ENCODE measurements at places on chromosomes 7 and 10.

DNA sequence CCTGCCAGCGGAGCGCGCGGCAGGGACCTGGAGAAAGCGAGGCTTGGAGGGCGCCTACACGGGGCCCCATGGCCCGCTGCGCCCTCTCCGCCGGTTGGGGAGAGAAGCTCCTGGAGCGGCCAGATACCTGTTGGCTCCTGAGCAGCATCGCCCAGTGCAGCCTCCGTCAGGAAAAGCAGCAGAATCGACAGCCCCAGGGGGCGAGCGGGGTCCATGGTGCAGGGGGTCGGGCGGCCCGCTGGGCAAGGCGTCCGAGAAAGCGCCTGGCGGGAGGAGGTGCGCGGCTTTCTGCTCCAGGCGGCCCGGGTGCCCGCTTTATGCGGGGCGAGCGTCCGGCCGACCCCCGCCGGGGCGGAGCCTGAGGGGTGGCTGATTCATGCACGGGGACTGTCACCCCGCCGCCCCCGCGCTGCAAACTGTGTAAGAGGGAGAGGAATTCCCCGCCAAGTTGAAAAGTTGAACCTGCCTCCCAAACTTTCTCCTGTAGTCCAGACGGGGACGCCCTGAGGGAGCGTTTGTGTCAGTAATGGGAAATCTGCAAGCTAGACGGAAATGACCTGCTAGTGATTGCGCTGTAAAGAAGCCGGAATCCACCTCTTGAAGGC is at the start of gene TFPI2:
TSS of gene TFPI2 (minus strand) at position 290 of the 605 bp plus-strand sequence. CDS start at position 215, 75 bp downstream.
- DNase-seq = no peak

GRCh38 chr7:23306936-23307521 is 7.9 kb downstream of the MALSU1 start:
- no peak for DNase-seq

DNA sequence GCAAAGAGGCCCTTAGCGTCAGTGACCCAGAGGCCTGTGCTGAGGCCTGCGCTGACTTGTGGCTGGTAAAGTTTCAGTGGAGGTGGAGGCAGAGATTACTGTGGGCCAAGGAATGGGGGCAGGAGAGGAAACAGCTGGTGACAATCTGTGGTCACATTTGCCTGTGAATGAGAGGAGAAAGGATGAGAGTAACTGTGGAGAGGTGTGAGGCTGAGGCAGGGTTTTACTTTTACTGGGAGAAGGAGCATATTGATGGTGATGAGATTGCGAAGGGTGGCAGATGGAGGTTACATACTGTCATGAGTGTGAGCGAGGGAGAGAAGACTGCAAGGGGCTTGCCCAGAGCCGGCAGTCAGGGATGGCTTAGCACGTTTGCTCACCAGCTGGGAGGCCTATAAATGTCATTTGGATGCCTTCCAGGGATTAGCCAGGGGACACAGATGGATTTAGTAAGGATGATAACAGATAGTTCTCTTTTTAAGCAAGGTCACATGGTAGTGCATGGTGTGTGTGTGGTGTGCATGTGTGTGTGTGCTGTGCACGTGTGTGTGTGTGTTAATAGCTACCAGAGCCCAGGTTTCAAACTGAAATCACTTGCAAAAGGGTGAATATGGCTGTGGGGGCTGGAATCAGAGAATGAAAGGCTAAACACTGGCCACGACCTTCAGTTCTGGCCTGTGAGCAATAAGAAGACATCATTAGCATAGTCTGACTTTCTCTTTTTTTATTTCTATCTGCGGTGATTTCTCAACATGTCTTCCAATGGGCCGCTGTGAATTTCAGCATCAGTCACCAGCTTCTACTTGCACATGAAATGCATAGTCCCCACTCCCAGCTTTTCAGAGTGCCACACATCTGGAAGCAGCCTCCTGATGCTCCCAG is 291.5 kb upstream of the ZNF32 start:
- DNase-seq = no peak

DNA sequence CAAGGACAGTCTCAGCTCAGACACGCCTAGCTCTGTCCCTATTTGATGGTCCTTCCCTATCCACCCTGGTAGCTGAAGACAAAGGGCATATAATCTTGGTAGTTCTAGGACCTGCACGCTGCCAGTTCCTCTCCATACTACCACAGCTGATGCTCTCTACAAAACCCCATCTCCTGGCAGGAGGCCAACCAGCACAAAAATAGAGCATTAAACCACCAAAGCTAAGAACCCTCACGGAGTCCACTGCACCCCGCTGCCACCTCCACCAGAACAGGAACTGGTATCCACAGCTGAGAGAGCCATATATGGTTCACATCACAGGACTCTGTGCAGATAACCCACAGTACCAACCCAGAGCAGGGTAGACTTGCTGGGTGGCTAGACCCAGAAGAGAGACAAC is 299.4 kb downstream of the LRRTM3 start:
- DNase-seq = no peak

DNA sequence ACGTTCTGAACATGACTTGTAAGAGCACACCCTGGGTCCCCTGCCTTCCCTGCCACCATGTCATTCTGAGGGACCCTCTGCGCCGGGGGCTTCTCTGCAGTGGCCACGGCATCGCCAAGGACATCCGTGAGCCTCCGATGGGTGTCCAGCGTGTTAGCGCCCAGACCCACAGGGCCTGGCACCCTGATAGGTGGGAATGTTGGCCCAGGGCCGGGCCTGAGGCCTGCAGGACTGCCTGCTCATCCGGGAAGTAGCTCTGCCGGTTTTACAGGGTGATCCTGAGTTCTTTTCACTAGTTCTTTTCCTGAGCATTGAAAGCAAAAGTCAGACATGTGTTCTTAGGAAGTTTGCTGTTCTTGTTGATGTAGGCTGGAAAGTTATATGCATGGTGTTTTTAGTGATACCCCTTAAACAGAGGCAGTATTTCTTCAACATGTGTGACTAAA is 54.5 kb downstream of the WDR37 start:
- DNase-seq = no peak

- DNase-seq = no peak
Observed at GRCh38 chr10:34341473-34341872, 473.6 kb downstream of the PARD3 start.
